ENCODE measurements at places on chromosomes 13 and 19. TPM values are rescaled to one million over a fixed set of nuclear protein-coding genes. Genes with fewer than 3 reads are reported as not detected.
A peak's percentile ranks its signal among the peaks of the same experiment; 100 is the strongest.

PSG4 gene
- total RNA-seq = 0.52 TPM

- H3K4me1 ChIP-seq = no peaks in the 10 kb centered on the region
- DNase-seq = no peak
- no peaks in the 10 kb centered on the region for H3K27me3 ChIP-seq
- no peak overlapping the region for H3K27ac ChIP-seq
- H3K4me3 ChIP-seq = no peak overlapping the region
These were observed 58.7 kb downstream of the DPY19L3 start for GRCh38 chr19:32464279-32464678.

KLK3 gene
- not detected for total RNA-seq

- no peaks in the 10 kb centered on the region for H3K27me3 ChIP-seq
- no peak for DNase-seq
- H3K36me3 ChIP-seq = peaks cover 10% of the 10 kb centered on the region
These were observed 23.2 kb downstream of the EPN1 start for GRCh38 chr19:55698256-55698655.

ZNF850 gene
- 1.6 TPM for total RNA-seq

ZNF730 gene
- total RNA-seq = not detected

PTGER1 gene
- not detected for total RNA-seq

DNA sequence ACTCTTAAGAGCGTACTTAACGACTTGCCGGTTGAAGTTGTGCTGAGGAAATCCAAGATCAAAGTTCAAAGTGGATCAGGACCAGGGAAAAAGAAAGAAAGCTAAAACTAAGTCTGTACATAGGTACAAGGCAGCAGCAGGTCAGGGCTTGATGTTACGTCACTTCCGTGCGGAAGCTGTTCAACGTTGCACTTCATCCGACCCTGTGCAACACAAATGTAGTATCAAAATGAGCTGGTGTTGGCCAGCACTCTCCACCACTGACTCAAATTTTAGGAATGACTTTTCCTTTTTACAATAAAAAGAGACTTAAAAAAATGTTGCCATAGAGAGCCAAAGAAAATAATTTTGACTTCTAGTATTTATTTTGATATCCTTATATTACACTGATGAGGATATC, 1315.4 kb downstream of the EFNB2 start:
- no peaks in the 10 kb centered on the region for H3K36me3 ChIP-seq
- H3K4me1 ChIP-seq = no peaks in the 10 kb centered on the region
- no peaks in the 10 kb centered on the region for H3K27me3 ChIP-seq
- DNase-seq = no peak

DNA sequence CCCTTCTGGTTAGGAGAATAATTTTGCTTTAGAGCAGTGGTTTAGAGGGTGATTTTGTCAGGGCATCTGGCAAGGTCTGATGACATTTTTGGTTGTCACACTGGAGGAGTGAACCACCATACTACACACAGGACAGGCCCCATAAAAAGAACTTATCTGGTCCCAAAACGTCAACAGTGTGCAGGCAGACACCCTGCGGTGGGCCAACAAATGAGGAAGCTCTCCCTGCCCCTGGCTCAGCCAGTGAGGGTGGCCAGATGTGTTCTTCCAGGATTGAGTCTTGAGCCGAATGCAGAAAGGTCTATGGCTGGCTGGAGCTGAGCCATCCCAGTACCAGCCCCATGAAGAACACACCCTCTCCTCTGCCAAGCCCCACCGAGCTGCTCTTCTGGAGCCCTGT, 149.2 kb downstream of the MIPEP start:
- no peak overlapping the region for H3K4me3 ChIP-seq
- no peak overlapping the region for H3K27ac ChIP-seq
- no peak for DNase-seq
- H3K27me3 ChIP-seq = no peaks in the 10 kb centered on the region

DNA sequence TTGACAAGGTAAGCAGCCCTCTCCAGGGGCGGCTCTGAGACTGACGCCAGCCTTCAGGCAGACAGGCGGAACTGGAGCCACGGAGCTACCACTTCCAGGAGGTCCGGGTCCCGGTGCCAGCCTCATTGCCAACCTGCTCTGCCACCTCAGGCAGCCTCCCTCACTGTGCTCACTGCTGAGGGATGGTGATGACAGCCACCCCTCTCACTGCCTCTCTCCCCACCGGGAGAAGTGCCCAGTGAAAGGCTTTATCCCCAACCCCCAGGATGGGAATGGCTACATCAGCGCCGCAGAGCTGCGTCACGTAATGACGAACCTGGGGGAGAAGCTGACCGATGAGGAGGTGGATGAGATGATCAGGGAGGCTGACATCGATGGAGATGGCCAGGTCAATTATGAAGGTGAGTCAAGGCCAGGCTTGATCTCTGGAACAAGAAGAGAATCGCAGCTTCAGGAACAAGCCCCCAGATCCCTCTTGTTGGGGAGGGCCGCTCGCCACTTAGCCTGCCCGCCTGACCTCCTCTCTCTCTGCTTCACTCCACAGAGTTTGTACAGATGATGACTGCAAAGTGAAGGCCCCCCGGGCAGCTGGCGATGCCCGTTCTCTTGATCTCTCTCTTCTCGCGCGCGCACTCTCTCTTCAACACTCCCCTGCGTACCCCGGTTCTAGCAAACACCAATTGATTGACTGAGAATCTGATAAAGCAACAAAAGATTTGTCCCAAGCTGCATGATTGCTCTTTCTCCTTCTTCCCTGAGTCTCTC, 7.6 kb downstream of the CALM3 start:
- no peaks in the 10 kb centered on the region for H3K27me3 ChIP-seq
- H3K27ac ChIP-seq = no peak overlapping the region
- H3K36me3 ChIP-seq = peaks cover 7% of the 10 kb centered on the region
- no peak overlapping the region for H3K4me3 ChIP-seq

DNA sequence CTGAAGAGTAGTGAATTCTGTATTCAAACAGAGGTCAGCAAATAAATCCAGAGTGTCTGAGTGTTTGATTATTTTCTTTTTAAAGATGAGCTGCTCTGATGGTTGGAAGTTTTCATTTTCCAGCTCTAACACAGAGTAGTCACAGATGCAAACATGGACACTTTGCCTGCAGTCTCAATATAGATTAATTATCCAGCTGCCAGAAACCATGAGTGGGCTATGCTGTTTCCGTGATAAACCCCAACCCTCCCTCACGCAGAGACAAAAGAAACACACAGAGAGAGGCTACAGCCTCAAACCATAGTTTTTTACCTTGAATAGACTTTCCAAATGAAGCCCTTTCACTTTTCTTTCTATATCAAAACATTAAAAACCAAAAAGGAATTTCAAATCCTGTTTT, 884.7 kb downstream of the DIAPH3 start:
- H3K36me3 ChIP-seq = no peaks in the 10 kb centered on the region
- H3K27me3 ChIP-seq = no peaks in the 10 kb centered on the region
- peaks cover 9% of the 10 kb centered on the region for H3K4me1 ChIP-seq
- H3K4me3 ChIP-seq = no peak overlapping the region
- H3K27ac ChIP-seq = no peak overlapping the region

DNA sequence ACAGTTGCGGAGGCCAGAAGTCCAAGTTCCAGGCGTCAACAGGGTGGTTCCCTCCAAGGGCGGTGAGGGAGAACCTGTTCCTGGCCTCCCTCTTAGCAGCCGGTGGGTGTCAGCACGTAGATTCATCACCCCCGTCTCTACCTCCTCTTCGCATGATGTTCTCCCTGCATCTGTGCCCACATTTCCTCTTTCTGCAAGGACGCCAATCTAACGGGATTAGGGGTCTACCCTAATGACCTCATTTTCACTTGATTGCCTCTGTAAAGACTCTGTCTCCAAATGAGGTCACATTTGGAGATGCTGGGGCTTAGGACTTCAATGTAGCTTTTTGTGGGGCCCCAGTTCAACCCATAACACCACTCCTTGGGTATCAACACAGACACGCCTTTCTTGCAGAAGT, 38.5 kb downstream of the DPF1 start:
- no peaks in the 10 kb centered on the region for H3K27me3 ChIP-seq
- H3K36me3 ChIP-seq = no peaks in the 10 kb centered on the region
- no peak overlapping the region for H3K4me3 ChIP-seq
- H3K4me1 ChIP-seq = no peaks in the 10 kb centered on the region

GRCh38 chr13:44374348-44374712, 706 bp downstream of the SERP2 start:
- DNase-seq = no peak
- no peaks in the 10 kb centered on the region for H3K27me3 ChIP-seq
- no peak overlapping the region for H3K27ac ChIP-seq
- H3K4me3 ChIP-seq = no peak overlapping the region
- peaks cover 9% of the 10 kb centered on the region for H3K4me1 ChIP-seq

- no peaks in the 10 kb centered on the region for H3K27me3 ChIP-seq
- no peaks in the 10 kb centered on the region for H3K4me1 ChIP-seq
- no peak overlapping the region for H3K27ac ChIP-seq
- H3K36me3 ChIP-seq = no peaks in the 10 kb centered on the region
These were observed 252.4 kb downstream of the UQCRFS1 start for GRCh38 chr19:28960586-28960985.

DNA sequence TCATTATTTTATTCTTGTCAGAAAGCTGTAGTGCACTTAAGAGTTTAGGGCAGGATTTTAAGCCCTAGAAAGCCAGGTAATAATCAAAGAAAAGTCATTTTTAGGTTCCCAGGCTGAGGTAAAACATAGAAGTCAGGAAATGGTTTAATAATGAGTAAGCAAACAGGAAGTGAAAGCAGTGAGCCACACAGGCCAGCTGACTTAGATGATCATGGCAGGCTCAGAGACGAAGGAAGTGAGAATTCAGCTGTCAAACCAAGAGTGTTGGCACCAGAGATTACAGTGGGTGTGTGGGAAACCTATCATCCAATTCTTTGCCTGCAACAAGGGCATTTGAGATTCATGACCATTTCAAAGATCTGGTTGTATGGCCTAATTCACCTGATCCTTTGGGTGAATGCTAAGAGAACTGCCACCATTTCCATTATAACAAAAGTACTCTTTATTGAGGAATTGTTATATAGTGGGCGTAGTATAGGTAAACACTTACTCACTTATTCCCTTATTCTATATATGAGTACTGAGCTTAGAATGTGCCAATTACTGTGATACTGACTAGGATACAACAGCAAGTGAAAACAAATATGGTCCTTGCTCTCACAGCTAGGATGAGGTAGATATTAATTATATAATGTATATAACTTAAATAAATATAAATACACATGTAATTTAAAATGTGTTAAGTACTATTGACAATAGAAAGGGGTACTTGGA, 103.7 kb upstream of the EDNRB start:
- no peaks in the 10 kb centered on the region for H3K36me3 ChIP-seq
- no peak overlapping the region for H3K4me3 ChIP-seq
- no peak for DNase-seq
- H3K4me1 ChIP-seq = no peaks in the 10 kb centered on the region

GRCh38 chr13:71634602-71635443, 232.2 kb downstream of the DACH1 start:
- H3K27ac ChIP-seq = no peak overlapping the region
- no peak for DNase-seq
- H3K4me1 ChIP-seq = no peaks in the 10 kb centered on the region
- H3K36me3 ChIP-seq = no peaks in the 10 kb centered on the region
- H3K4me3 ChIP-seq = no peak overlapping the region
- no peaks in the 10 kb centered on the region for H3K27me3 ChIP-seq

DNA sequence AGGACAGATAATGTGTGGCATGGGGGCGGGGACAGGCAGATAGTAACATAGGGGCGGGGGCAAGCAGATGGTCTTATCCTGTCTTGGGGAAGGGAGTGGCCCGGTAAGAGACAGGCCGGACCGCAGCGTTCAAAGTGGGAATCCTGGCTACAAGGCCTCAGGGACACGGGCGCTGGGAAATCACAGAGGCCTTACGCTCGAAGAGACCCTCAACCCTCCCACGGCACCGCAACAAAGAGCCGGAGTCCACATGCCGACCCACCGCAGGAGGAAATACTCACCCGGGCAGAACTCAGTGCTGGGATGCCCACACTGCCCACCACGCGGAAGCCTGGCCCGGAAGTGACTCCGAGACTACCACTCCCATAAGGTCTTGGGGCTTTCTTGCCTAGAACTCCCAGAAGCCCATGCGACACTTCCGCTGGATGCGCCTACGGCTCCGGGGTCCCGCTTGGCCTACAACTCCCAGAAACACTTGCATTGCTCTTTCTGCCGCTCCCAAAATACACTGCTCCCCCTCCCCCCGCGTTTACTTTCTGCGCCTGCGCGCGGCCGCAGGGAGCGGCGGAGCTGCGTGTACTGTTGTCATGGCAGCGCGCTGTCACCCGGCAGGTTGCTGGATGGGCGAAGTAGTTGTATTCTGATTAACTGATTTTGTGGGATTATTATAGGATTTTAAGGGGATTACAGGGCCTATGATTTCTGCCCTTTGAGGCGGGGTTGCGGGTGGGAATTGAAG, at the start of gene CTU1:
Gene CTU1 (minus strand): TSS at position 344 of the 739 bp plus-strand sequence. CDS start 3,840 bp downstream, outside the sequence.
- H3K4me3 ChIP-seq = peak within 1 kb of the TSS; percentile 56
- no peaks in the 10 kb centered on the region for H3K27me3 ChIP-seq
- H3K27ac ChIP-seq = no peak within 1 kb of the TSS
- H3K4me1 ChIP-seq = peaks cover 20% of the 10 kb centered on the region

DNA sequence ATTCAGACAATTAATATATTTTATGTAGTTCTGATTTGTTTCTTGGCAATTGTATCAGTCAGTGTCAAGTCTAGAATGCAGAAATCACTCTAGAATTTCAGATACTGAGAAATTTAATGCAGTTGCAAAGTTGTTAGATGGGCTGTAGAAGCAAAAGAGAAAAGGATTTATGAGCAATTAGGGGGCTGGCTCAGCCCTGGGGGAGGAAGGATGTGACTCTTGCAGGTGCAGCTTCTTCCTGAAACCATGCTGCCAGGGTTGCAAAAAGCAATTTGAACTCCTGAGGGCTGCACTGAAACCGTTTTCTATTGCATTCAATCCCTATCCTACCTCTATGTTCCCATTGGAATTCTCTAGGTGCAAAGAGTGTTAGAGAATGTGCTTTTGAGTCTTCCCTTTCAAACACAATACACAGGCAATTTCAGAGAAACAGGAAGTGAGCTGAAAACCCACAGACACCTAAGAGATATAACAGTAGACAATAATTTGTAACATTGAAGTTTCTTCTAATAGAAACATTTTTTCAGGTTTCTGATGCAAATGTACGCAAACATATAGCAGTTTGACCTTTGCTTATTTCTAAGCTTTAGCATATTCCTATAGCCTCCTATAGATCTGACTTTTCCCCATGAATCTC, 814.7 kb upstream of the ATXN8OS start:
- H3K4me1 ChIP-seq = no peaks in the 10 kb centered on the region
- no peak for DNase-seq
- no peaks in the 10 kb centered on the region for H3K27me3 ChIP-seq
- no peak overlapping the region for H3K27ac ChIP-seq
- no peak overlapping the region for H3K4me3 ChIP-seq

DNA sequence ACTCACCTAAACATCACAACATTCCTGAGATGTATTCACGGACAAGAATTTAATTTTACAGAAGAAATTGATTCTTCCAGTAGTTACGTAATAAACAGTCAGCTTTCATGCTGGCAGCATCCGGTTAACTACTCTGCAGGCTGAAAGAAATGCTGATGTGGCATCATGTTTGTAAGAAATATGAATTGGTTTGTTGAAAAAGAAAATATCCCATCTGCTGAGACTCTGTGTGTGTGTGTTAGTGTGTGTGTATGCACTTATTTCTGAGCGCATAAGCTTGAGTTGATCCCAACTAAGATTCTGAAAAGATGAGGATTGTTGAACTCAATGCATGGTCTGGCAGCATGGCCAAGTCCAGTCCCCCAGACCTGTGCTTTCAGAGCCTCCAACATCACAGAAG, 74.3 kb upstream of the FAM216B start:
- H3K4me1 ChIP-seq = no peaks in the 10 kb centered on the region
- no peak overlapping the region for H3K27ac ChIP-seq
- no peak for DNase-seq
- no peaks in the 10 kb centered on the region for H3K36me3 ChIP-seq
- H3K27me3 ChIP-seq = no peaks in the 10 kb centered on the region
- no peak overlapping the region for H3K4me3 ChIP-seq

- no peak for DNase-seq
- no peaks in the 10 kb centered on the region for H3K36me3 ChIP-seq
- H3K27me3 ChIP-seq = no peaks in the 10 kb centered on the region
- no peak overlapping the region for H3K4me3 ChIP-seq
These were observed 299.0 kb downstream of the ITGBL1 start for GRCh38 chr13:101751488-101751887.

ATXN8OS gene
- not detected for total RNA-seq

ZNF681 gene
- 0.99 TPM for total RNA-seq

All from body of pancreas (tissue), 4 donors.